ENCODE measurements at places on chromosomes 12 and 14.

DNA sequence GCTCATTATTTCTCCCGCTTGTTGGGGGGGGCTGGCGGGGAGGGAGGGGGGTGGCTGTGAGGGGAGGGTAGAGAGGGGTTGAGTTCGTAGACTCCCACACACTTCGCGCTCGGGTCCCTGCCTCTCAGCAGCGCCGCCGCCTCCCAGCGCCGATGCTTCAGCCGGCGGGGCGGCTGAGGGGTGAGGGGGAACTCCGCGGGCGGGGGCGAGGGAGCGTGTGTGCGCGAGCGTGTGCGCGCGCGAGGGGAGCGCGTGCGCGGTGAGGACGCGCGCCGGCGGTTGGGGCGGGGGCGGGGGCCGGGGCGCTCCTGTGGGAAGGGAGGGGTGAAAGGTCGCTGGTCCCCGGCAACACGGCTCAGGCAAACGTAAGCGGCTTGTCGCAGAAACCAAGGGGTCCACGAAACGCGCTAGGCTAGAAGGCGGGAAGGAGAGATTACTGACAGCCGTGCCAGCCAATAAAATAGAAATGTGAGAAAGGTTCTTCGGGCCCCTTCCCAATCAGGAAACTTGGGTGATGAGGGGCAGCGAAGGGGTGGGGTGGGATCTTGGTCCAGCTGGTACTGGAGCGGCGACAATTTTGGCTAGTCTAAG, 343 bp upstream of the NOVA1 start:
- DNase-seq, result peak; percentile 87

- DNase-seq, result no peak
Observed at GRCh38 chr12:124722878-124723277, 140.8 kb downstream of the SCARB1 start.

DNA sequence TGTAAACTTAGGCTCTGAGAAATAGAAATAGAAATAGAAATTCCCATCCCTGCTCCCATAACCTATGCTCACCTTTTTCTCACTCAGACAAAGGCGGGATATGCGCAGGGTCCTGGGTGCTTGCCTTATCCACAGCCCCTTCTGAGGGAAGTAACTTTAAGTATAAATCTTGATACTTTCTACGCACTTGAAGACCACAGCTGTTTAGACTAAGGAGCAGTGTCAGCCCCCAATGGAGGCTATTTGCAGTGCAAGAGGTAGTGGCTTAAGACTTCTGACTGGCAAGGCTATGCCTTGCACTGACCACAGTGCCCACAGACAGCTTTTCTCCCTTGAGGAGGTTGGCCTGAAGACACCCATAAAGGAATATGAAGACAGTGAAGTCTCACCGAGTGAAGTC, 35.2 kb downstream of the ASCL1 start:
- no peak for DNase-seq

DNA sequence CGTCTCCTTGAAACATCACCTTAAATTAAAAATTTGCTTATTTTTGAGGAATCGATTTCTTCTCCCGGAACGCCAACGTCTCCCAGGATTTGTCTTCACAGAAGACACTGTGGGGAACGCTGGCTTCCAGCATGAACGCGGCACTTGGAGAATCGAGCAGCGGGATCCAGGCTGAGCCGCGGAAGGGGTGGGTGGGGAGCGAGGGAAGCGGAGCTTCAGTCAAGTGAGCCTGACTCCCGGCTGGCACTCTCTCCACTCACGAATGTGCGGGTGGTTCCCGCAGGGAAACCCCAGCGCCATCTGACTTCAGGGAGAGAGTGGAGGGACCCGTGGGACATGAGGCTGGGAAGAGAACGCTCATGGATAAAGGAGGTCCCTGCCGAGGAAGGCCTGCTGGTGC, 506.0 kb upstream of the TMEM132C start:
- no peak for DNase-seq

DNA sequence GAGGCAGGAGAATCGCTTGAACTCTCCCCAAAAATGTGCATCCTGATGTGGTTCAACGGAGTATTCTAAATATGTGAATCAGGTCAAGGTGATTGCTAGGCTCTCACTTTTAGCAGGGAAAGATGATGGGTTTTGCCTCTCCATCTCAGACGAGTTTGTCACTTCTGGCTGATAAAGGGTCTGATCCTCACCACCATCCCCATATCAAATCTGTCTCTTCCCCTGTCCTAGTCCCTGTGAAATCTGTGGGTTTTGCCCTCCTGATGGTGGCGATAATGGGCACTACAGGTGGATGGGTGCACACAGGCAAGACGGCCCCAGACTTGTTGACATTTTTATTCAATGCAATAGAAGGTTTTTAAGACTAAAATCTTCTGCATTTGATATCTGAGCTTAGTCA, 384.6 kb downstream of the GLT1D1 start:
- no peak for DNase-seq

Data from SW 1271 (cell line).